Memory B cell (primary cell): ENCODE measurements at places on chromosomes 2 and 18.

DNA sequence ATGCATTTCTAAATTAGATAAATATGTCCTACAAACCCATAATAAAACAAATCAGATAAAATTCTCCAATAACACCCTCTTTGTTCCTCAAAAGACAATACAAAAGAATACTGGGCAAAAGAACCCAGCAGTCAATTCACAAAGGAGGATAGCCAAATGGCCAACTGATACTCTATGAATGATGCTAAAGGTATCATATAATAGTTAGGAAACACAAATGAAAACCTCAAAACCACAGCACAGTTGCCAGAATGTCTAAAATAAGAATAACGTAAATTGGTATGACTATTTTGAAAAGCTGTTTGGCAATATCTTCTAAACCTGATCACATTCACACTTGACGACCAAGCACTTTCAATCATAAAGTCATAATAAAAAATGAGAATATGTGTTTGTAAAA lies 315.4 kb downstream of the CDH7 start:
- no peak for DNase-seq

GRCh38 chr2:168448980-168449379 lies 7.1 kb upstream of the CERS6 start:
- DNase-seq, result no peak

- DNase-seq, result no peak
These were observed 25.4 kb downstream of the SLC40A1 start for GRCh38 chr2:189555232-189555631.

DNA sequence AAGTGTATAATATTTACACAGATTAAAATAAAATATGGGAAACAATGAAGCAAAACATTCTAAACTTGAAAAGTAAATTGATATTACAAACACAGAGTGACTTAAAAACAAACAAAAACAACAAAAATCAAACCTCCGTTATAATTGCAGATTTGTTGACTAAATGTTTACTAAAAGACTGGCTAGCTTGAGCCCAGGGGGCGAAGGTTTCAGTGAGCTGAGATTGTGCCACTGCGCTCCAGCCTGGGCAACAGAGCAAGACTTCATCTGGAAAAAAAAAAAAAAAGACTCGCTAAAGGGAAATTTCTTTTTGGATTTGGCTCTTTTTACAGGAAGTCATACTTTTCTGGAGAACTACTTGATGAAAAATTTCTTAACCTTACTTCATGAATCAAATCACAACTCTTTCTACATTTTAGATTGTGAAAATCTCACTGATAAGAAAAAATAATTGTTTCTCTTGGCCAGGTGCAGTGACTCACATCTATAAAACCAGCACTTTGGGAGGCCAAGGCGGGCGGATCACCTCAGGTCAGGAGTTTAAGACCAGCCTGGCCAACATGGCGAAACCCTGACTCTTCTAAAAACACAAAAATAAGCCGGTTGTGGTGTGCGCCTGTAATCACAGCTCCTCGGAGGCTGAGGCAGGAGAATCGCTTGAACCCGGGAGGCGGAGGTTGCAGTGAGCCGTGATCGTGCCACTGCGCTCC lies 9.7 kb downstream of the TFPI start:
- DNase-seq, result no peak

DNA sequence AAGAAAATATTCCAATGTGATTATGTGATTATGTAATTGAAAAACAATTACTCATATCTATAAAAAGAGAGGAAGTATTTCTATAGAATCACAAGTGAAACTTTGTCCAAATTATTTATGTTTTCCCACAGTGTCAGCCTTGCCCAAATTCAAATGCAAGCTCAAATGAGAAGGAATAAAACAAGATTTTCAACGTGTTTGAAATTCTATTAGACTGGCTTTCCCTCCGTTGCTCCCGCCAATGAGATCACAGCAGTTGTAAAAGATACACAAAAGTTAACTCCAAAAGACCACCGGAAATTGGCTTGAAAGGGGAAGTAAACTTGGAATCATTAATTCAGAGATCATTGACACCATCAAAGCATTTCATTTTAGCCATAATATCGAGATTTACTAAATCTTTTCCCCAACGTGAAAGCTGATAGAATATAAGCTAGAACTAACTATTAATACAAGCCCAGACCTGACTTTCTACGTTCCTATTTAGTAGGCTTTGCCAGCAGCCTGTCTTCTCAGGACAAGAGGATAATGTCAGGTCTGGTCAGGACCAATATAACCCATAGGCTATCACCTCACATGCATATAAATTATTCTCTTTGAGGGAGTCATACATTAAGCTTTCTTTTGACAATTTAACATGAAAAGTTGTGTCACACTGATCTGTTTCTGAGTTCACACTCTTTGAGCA lies 222.6 kb upstream of the CHAC2 start:
- DNase-seq, result no peak

GRCh38 chr2:29053223-29053622 lies 21.1 kb downstream of the PCARE start:
- DNase-seq, result no peak

DNA sequence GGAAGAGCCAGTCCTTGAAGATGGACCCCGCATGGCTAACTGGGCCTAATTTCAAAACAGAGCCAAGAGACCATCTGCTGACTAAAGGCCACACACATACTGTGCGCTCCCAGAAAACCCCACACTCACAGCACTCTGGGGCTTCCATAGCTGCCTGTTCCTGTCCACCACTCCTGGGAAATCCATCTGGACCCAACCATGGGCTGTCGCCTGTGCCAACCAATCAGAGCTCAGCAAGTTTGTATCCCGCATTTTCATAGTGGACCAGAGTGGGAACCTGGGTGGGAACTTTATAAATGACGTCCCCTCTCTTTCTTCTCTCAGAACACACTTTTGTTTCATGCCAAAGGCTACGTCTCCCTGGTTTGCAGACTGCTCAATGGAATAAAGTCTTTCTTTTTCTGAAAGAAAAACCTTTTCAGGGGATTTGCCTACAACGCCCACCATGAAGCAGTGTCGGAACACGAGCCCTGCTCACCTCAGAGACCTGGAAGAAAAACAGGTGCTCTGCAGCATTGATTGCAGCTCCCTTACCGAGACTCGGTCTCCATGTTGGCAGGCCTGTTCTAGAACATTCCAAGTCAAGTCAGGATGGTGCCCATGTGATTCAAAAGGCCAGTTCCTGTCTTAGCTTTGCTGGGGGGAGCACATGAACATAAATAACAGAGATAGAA lies 137.2 kb upstream of the GPC1 start:
- no peak for DNase-seq

- DNase-seq, result no peak
These were observed 235.7 kb downstream of the CDCA7 start for GRCh38 chr2:173590276-173590861.

DNA sequence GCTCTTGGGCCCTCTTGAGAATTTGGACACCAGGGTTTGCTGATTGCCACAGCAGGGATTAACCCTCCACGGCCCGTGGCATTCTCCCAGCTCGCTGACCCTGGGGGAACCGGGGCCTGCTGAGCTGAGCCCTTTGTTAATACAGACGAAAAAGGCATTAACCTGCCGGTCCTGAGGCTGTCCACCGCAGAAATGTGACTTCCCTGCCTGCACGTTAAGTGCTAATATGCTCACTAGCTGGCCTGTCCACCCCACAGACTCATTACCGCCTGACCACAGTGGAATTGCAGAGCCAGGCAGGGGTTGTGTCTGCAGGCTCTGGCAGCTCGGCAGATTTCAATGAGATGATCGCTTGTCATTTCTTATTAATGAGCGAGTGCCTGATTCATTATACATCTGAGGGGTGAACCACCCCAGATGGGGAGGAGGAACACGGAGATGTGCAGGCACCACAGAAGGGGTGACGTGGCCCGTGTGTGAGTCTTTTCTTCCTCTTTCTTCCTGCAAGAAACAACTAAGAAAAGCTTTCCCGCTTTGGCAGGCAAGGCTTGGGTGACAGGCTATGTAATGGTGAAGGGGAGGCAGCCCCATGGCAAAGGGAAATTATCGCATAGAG lies 126.0 kb downstream of the GLI2 start:
- no peak for DNase-seq

DNA sequence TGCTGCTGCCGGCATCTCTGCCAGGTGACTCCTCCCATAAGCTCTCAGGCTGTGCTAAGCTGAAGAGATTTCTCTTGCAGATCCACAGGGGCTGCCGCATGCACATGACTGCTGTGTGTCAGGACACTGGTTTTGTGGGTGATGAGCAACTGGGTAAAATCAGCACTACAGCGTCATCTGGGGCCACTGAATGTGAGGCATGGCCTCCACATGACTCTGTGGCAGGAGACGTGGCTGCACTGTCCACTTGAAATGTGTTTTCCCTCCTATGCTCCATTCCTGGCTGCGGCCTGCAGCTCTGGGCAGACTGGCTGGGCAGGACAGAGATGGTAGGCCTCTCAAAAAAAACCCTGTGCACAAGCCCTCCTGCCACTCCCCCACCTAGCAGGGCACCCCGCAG lies 63.6 kb downstream of the MARCO start:
- DNase-seq, result no peak

DNA sequence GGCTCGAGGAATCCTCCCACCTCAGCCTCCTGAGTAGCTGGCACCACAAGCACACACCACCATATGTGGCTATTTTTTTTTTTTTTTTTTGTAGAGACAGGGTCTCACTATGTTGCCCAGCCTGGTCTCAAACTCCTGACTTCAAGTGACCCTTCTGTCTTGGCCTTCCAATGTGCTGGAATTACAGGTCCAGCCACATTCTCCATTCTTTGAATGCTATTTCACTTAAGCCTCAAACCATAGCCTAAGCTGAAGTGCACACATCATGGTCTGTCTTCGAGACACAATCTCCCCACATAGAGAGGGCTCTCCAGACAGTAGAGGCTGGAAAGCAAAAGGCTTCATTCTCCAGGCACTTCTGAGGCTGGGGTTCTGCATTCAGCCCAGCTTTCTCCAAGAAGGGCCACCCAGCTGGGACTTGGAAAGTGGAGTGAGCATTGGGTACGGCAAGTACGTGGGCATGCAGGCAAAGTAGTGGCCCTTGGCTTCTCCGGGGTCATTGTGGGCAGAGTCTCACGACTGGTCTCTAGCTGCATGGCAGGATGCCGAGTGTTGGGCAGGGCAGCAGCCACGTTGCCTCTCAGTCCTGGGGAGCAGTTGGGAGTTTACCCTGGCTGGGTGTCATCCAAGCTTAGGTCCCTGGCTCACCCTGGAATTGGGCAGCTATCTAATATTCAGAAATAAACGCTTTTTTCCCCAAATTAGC lies 78.2 kb upstream of the SMAD7 start:
- no peak for DNase-seq

- no peak for DNase-seq
These were observed 76.3 kb downstream of the CAPN13 start for GRCh38 chr2:30730736-30731647.

DNA sequence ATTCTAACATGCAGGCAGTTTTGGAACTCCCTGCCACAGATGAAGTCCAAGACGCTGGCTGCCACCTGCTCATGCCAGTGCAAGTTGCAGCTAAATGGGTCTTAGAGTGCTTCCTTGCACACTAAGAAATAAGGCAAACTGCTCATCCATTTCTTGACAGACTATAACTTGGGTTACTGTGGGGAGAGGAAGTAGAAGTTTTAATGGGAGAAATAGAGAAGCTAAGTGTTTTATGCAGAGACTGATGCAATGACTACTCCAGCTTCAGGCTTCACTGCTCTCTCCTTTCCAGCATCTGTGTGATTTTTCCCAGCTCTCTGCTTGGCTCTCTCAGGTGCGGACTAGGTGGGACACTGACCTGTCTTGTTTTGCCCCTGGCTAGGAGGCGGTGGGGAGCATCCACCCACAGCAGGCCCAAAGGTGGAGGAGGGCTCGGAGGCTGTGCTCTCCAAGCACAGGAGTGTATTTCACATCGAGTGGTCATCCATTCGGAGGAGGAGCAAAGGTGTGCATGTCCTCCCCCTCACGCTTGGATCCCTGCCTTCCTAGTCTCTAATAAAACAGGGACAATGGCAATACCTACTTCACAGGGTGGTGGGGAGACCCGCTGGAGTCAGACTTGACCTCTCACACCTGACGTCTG lies 48.2 kb downstream of the SLC14A2 start:
- no peak for DNase-seq
